ENCODE measurements at places on chromosomes 12 and 14.

GRCh38 chr14:104775073-104775489 lies 20.5 kb downstream of the AKT1 start:
- no peak for DNase-seq

- peak; percentile 31 for DNase-seq
Measured at GRCh38 chr14:69055999-69056788, 77.1 kb upstream of the ACTN1 start.

DNA sequence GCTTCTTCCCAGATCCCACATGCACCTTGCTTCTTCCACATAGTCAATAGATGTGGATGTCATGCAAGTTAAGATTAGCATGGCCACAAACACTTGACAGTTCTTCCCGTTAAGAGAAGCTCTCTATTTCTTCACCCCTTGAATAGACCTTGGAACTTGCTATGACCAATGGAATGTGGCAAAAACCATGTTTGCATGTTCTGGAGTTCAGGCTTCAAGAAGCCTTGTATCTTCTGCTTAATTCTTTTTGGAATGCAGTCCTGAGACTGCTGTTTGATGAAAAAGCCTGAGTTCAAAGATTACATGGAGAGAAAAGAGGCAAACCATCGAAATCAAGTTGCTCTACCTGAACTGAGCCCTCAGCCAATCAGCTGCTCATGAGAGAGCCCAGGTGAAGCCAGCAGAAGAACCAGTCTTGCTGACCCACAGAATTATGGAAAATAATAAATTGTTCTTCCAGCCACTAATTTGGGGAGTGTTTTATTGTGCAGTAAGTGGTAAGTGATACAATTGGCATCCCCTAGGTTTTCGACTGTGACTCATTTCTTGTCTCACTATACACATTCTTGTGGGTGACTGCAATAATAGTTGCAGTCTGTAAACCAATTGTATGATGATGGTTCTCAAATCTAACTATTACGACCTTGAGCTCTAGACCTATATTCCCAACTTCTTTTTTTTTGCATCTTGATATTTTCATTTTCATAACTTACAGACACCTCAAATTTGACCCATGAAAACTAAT lies 12.6 kb downstream of the RASSF9 start:
- DNase-seq: peak; percentile 63

DNA sequence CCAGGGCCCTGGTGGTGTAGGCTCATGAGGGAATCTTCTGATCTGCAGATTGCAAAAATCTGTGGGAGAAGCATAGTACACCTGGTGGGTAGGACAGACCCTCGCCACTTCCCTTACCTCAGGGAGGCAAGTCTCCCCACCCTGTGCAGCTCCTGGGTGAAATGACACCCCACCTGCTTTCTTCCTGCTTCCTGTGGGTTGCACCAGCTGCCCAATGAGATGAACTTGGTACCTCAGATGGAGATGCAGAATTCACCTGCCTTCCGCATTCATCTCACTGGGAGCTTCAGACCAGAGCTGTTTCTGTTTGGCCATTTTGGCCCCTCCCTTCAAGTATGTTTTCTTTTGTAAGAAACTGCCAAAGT lies 4.7 kb downstream of the CLEC2D start:
- no peak for DNase-seq

DNA sequence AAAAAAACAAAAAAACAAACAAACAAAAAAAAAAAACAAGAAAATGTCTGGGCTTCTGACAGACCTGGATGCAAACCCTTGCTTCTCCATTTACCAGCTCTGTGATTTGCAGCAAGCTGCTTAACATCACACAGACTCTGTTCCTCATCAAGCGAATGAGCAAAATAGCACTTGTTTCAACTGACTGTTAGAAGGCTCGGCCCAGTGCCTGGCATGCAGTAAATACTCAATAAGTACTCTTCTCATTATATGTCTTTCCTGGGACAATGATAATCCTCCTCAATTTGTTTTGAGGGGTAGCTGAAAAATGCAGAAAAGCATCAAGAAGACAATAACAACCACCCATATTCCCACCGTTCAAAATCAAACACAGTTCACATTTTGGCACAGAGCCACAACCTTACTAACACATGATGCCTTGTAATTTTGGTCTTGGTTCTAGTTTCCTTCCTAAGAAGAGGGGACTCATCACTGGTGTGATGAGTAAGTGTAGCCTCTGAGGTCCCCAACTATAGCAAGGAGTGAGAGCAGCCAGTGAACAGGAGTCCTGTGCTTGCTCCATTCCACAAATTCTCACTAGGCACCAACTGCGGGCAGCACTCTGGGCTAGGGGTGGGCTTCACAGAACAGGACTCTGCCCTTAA lies 60.4 kb downstream of the TTC7B start:
- DNase-seq: no peak

GRCh38 chr12:102687523-102687922 lies 207.2 kb upstream of the IGF1 start:
- DNase-seq: no peak

DNA sequence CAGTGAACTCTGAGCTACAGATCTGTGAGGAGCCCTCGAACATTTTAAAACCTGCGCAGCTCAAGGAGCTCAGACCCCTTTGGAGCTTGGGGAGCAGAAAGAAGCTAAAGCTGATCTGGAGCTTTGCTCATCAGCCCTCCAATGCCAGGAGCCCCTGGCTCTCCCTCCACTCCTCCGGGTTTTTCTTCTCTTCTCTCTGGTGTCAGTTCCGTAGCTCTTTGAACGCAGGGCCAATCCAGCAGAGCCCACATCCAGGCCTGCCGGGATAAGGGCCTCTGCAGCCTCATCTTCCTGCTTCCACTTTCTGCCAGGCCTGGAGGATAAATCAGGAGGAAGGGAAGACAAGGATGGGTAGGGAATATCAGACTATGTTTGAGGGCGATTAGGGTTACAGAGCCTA lies 6.0 kb downstream of the HOXC4 start:
- DNase-seq: no peak

DNA sequence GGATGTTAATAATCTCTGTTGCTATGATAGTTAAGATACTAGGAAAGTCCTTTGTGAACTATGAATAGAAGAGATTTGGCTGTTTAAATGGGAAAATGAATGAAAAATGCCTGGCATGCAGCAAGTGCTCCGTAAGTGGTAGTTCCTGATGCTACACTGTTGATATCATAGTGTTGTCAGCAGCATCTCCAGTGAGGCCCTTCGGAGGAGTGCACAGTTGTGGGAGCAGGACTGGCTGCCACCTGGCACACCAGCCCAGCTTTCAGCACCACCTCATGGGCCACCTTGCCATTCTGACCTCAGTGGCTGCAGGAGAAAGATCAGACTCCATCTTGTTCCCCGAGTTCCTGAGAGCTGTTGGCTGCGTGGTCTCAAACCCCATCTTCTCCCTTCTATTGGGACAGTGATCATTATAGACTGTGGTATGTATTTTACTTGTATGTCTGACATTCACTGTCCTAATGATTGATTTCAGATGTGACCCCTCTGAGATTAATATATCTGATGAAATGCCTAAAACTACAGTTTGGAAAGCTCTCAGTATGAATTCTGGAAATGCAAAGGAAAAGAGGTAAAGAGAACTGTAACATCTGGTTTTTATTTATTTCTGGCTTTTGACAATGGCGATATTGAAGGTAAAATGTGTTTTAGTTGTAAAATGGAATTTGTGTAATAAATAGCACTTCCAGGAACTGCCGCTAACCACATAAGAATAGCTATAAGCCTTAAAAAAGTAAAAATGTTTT lies 80.9 kb downstream of the SLC4A8 start:
- DNase-seq: no peak

- DNase-seq: no peak
Measured at GRCh38 chr12:64694130-64695040, 64.8 kb downstream of the GNS start.

DNA sequence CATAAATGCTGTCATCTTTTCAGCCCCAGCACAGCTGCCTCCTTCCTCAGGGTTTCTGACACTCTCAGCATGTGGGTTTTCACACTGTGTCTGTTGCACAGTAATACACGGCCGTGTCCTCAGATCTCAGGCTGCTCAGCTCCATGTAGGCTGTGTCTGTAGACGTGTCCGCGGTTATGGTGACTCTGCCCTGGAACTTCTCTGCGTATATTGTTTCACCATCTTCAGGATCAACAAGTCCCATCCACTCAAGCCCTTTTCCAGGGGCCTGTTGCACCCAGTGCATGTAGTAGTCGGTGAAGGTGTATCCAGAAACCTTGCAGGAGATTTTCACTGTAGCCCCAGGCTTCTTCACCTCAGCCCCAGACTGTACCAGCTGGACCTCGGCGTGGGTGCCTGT lies 1210.6 kb downstream of the TMEM121 start:
- DNase-seq: no peak

- peak; percentile 97 for DNase-seq
Measured at GRCh38 chr14:29805415-29806123, 122.1 kb downstream of the PRKD1 start.

- DNase-seq: no peak
Measured at GRCh38 chr14:68172627-68173026, 353.0 kb downstream of the RAD51B start.

GRCh38 chr14:68694516-68695235 lies 98.2 kb downstream of the ZFP36L1 start:
- DNase-seq: peak; percentile 84

- no peak for DNase-seq
Measured at GRCh38 chr14:45947830-45948229, 694.8 kb upstream of the MIS18BP1 start.

DNA sequence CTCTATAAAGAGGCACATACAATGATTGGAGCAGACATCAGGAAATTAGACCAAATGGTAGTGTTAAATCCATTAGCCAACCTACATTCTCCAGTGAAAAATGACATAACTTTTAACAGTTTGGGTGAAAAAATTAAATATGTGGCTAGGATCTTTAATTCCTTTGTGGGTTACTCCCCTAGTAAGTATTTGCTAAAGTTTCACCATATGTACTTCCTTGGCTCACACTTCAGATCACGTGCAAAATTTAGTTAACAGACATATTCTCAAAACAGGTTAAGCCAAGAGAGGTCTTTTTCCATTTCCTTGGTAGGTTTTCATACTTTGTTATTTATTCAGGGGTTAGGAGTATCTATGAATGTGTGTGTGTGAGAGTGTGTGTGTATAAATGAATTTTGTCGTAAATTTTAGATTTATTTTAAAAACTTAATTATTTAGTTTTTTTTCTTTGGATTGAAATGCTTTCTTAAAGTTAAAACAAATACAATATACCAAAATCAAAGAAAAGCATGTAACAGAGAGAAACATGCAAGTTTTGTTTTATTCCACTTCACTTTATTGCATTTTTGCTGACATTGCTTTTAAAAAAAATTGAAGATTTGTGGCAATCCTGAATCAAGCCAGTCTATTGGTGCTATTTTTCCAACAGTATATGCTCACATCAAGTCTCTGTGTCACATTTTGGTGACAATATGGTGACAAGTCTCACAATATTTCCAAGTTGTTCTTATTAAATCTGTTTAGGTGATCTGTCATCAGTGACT lies 258.7 kb downstream of the FLRT2 start:
- DNase-seq: no peak

DNA sequence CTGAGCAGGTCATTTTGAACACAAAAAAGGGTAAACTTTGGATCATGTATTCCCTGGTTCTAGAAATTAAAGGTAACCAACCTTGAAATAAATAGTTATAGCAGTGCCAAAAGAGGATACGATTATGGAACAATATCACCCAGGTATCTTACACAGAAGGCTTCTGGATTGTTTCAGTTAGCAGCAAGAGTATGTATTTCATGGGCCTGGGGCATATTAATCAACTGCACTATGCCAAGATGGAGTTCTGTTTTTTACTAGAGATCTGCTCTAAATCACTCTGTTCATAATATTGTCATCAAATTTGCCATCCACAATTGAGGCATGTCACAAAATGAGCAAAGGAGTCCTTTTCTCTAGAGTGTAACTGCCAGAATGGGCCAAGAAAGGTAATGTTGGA lies 357.1 kb downstream of the RAD51B start:
- no peak for DNase-seq

DNA sequence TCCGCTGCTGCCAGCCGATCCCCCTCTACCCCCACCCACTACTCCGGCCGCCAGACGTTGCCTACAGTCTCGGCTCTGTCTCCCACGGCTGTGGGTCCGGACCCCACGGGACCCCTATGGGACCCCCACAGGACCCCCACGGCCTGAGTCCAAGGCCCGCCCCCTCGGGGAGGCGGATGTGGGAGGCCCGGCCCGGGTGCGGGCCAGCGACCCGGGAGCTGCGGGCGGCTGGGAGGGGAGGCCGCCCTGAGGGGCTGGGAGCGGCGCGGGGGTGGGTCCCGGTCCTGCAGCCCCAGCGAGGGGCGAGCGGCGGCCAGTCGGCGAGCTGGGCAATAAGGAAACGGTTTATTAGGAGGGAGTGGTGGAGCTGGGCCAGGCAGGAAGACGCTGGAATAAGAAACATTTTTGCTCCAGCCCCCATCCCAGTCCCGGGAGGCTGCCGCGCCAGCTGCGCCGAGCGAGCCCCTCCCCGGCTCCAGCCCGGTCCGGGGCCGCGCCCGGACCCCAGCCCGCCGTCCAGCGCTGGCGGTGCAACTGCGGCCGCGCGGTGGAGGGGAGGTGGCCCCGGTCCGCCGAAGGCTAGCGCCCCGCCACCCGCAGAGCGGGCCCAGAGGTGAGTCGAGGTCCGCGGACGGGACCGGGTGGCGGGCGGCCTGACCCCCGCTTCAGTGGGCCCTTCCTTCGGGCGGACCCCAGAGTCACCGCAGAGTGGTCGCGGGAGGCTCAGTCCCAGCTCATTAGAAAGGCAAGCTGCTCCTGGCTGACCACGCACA lies at the start of gene ACVRL1:
TSS of gene ACVRL1 (plus strand) at position 422 of the 773 bp plus-strand sequence. CDS start 4,971 bp downstream, outside the sequence.
- peak; percentile 60 for DNase-seq

DNA sequence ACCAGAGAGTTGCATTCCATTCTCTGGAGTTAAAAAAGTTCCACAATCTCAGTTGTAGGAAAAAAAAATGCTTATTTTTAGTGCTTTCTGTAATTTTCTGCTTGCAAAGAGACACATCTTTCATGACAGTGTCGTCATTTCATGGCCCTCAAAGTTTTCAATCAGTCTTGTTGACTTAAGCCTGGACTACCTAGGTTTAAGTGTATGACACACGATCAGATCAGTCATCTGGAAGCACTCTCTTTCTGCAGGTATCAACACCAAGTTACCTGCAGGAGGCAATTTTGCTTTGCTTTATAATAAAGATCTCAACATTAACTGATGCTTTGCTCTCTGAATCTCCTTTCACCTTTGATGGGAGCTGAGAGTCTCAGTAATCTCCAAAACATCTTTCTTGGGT lies 251.6 kb downstream of the BCAT1 start:
- no peak for DNase-seq

All from cardiac fibroblast (primary cell).